Left ventricle myocardium inferior (tissue), 1 donor: ENCODE measurements at places on chromosomes 6 and 20.
A peak's percentile ranks its signal among the peaks of the same experiment; 100 is the strongest.

GRCh38 chr6:105301072-105301503 is 101.8 kb downstream of the PREP start:
- DNase-seq: no peak

DNA sequence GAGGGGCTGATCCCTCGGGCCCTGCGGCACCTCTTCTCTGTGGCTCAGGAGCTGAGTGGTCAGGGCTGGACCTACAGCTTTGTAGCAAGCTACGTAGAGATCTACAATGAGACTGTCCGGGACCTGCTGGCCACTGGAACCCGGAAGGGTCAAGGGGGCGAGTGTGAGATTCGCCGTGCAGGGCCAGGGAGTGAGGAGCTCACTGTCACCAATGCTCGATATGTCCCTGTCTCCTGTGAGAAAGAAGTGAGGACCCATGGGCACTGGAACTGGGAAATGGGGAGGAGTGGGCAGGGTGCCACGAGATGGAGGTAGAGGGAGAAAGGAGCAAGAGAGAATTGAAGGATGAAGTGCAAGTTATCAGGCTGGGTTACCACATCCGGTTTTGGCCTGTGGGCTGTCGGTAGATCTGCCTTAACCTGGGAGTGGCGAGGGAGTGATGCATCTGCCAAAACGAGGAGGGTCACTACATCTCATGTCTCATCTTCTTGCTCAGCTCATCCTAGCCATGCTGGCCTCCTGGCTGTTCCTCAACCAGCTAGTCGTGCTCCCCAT is 5.4 kb upstream of the PHF1 start:
- DNase-seq: no peak

- DNase-seq: no peak
Observed at GRCh38 chr6:15876406-15876805, 213.6 kb upstream of the DTNBP1 start.

GRCh38 chr6:77715588-77715987 is 62.7 kb downstream of the MEI4 start:
- DNase-seq: no peak

- DNase-seq: no peak
Observed at GRCh38 chr6:79152269-79152737, 74.2 kb upstream of the PHIP start.

GRCh38 chr20:46965477-46965876 is 70.8 kb downstream of the EYA2 start:
- no peak for DNase-seq

DNA sequence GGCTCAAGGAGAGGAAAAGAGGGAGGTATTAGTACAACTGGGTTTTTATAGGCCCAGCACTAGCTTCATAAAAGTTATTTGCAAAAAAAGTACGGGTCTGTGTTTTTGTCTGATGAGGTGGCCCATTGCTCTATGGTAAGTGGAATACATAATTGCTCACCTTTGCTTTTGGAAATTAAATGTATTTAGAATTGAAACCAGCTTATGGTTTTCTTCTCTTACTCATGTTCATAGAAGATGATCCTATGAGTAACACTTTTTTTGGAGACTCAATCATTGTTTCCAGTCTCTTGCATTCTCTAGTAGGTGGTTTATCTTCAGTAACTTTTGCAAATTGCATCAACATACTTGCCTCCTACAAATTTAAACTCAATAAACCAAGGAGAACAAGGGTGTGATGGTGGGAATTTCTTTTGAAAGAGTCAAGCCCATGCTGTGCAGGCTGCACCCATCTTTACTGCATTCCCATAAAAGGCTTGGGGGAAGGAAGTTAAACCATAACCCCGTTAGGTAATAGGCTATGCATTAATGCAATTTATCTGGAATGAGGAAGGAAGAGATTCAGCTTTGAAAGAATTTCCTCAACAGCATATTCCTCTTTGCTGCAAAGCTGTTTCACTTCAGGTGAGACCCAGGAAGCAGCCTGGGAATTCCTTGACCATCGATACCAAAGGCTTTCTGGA is 48.5 kb upstream of the EDN1 start:
- DNase-seq: no peak

GRCh38 chr6:80489911-80490635 is 383.6 kb downstream of the BCKDHB start:
- no peak for DNase-seq

DNA sequence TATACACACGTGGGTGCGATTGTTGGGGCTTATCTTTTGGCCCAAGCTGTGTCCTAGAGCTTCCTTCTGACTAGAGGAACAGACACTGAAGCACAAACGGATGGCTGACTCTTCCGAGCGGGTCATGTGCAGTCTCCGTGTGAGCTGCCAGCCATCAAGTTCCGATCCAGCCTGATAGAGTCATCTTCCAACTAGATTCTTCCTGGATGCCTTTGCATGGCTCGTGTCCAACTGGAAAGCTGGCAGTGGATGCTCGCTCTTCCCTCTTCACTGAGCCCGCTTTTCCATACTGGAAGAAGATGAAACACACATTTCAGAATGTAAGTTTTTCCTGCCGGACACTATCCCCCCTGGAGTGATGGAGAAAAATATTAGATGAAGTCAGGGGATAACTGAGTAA is 148.1 kb downstream of the SCML4 start:
- DNase-seq: no peak

DNA sequence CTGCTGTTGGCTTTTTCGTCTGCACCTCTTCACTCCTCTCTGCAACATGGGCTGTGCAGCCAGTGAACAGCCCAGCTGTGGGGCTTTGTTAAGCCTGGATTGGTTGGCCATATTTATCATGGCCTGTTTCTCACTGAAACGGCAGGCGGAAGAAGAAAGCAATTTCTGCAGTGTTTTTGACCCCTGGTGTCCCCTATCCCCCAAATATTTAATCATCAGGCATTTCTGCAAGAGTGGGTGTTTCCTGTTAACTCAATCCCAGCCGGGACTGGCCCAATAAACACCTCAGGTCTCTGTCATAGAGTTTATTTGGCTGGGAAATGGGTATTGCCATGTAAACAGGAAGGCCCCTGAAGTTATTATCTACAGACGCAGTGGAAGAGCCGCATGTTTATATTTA is 174.8 kb upstream of the SUPT3H start:
- no peak for DNase-seq

GRCh38 chr20:47411161-47411560 is 54.7 kb upstream of the ZMYND8 start:
- peak; percentile 19 for DNase-seq

DNA sequence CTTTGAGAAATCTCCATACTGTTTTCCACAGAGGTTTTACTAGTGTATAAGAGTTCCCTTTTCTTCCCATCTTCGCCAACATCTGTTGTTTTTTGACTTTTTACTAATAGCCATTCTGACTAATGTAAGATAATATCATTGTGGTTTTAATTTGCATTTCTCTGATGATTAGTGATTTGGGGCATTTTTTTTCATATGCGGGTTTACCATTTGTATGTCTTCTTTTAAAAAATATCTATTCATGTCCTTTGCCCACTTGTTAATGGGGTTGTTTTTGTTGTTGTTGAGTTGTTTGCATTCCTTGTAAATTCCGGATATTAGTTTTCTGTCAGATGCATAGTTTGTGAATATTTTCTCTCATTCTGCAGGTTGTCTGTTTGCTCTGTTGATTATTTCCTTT is 167.1 kb downstream of the PRL start:
- DNase-seq: no peak

DNA sequence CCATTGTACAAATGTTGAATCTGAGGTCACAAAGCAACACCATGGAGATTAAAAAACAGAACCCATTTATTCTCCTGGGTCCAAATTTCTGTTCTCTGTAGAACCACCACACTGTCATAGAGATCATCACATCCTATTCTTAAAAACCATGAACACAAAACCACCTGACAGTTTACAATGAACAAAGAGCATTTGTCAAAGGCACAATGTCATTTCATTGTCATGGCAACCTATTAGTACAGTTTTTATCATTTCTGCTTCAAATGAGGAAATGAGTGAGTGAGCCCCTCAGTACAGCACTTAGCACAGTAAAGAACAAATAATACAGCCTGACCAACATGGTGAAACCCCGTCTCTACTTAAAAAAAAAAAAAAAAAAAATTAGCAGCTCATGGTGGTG is 23.1 kb upstream of the LAMP5 start:
- no peak for DNase-seq

GRCh38 chr6:82348130-82348529 is 15.5 kb upstream of the TPBG start:
- DNase-seq: no peak

DNA sequence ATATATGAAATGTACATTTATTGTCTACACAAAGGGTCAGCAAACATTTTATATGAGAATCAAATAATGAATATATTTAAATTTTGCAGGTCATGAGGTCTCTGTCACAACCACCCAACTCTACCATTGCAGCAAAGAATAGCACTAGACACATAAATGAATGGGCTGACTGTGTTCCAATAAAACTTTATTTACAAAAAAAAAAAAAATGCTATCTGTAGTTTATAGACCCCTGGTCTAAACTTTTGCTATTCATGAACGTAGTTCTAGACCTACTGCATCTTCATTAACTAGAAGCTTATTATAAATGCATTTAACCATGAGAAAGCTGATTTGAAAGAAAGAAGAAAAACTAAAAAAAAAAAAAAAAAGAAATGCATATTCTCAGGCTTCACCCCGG is 610.9 kb upstream of the AGPAT4 start:
- no peak for DNase-seq

- DNase-seq: peak; percentile 83
Observed at GRCh38 chr6:119096721-119097565, 18.5 kb upstream of the FAM184A start.

DNA sequence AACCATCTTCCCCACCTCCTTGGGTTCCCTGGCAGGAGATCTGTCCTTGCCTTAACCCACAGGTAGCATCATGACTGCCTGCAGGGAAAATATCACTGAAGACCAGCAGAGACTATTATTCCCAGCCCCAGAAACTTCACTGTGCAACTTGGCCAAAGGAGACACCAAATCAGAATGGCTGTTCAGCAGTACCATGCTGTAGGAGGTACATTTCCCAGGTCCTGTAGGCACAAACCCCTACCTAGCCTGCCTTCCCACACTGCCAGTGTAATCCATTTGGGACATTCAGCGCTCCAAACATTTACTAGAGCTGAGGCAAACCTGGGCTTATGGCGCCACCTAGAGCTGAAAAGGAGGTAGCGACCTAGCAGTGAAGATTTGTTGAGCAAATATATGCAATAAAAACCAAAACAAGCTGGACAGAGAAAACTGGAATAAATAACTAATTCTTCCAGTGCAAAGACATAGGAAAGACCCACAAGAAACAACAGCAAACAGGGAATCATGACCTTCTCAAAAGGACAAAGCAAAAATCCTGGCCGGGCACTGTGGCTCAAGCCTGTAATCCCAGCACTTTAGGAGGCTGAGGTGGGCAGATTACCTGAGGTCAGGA is 60.3 kb downstream of the VTA1 start:
- peak; percentile 16 for DNase-seq

GRCh38 chr6:111105578-111105977 is 18.3 kb downstream of the SLC16A10 start:
- DNase-seq: peak; percentile 84

DNA sequence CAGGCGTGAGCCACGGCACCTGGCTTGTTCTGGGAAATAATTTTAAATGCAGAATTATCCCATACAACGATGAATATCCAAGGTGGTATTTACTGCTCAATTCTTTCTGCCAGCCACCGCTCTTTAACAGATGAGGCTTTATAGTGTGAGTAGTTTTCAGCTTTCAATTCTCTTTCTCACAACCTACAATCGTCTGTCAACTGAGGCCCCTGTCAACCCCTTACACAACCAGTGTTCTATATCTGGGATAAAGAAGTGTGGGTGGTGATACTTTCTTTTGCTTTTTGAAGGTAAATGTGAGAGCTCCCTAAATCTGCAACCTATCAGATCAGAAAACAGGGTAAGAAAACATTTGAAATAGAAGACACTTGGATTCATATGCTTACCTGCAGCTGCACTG is 22.5 kb downstream of the STAU1 start:
- no peak for DNase-seq

DNA sequence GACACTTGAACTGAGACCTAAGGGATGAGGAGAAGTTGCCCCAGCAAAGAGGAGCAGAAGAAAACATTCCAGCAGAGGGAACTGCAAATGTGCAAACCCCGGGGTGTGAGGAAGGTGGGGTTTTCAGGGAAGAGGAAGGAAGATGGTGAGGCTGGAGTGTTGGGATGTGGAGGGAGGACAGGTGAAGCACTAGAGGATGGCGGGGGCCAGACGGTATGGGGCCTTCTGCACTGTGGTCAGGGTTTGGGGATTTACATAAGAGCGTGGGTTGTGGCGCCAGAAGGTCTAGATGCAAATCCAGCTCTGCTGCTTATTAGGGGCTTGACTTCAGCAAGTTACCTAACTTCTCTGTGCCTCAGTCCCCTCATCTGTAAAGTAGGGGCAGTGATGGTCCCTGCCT is 16.0 kb downstream of the DLGAP4 start:
- no peak for DNase-seq

GRCh38 chr20:55741801-55742200 is 263.5 kb downstream of the CBLN4 start:
- no peak for DNase-seq

- no peak for DNase-seq
Observed at GRCh38 chr6:7270320-7271204, 42.4 kb downstream of the SSR1 start.

DNA sequence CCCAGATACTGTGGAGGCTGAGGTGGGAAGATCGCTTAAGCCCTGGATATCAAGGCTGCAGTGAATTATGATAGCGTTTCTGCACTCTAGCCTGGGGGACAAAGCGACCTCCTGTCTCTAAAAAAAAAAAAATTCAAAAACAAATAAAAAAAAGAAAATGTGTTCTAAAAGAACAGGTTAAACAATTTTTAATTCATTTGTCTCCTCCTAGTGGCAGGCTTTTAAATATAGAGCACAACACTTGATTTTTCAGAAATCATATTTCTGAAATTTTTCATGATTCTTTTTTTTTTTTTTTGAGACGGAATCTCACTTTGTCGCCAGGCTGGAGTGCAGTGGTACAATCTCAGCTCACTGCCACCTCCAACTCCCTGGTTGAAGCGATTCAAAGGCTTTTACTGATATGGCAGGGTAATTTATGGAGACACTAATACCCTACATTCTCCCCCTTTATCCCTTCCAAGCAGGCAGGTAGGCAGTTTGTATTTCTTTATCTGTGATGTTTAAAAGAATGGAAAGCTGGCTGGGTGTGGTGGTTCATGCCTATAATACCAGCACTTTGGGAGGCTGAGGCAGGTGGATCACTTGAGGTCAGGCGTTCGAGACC is 8.7 kb upstream of the GTF3C6 start:
- DNase-seq: no peak

- DNase-seq: no peak
Observed at GRCh38 chr20:50260479-50261221, 70.0 kb downstream of the CEBPB start.

- DNase-seq: no peak
Observed at GRCh38 chr6:77638129-77638830, 14.6 kb upstream of the MEI4 start.

GRCh38 chr6:170176136-170176897 is 114.6 kb downstream of the DLL1 start:
- DNase-seq: peak; percentile 12

- no peak for DNase-seq
Observed at GRCh38 chr6:84707171-84707570, 57.2 kb downstream of the TBX18 start.

DNA sequence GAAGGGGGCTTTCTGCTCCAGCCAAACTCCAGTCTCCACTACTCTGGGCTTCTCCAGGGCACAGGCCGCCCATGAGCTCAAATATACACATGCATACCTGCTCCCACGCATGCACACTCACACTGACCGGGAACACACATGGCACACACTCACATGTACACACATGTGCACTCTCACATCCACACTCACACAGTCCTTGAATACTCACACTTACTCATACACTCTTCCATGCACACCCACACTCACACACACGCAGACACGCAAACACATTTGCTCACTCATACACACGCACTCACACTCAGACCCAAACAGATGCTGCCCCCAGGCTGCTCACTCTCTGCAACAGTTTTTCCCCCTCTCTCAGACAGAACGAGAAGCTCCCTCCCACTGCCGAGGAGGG is 7.0 kb downstream of the GDAP1L1 start:
- DNase-seq: no peak
